ENCODE measurements at places on chromosomes 4 and X.

- DNase-seq, result no peak
These were observed 731.3 kb downstream of the DMD start for GRCh38 chrX:32480019-32480418.

- DNase-seq, result no peak
These were observed 213.3 kb upstream of the MAB21L2 start for GRCh38 chr4:150368667-150369066.

- DNase-seq, result no peak
These were observed 40.5 kb upstream of the OGT start for GRCh38 chrX:71492231-71493065.

DNA sequence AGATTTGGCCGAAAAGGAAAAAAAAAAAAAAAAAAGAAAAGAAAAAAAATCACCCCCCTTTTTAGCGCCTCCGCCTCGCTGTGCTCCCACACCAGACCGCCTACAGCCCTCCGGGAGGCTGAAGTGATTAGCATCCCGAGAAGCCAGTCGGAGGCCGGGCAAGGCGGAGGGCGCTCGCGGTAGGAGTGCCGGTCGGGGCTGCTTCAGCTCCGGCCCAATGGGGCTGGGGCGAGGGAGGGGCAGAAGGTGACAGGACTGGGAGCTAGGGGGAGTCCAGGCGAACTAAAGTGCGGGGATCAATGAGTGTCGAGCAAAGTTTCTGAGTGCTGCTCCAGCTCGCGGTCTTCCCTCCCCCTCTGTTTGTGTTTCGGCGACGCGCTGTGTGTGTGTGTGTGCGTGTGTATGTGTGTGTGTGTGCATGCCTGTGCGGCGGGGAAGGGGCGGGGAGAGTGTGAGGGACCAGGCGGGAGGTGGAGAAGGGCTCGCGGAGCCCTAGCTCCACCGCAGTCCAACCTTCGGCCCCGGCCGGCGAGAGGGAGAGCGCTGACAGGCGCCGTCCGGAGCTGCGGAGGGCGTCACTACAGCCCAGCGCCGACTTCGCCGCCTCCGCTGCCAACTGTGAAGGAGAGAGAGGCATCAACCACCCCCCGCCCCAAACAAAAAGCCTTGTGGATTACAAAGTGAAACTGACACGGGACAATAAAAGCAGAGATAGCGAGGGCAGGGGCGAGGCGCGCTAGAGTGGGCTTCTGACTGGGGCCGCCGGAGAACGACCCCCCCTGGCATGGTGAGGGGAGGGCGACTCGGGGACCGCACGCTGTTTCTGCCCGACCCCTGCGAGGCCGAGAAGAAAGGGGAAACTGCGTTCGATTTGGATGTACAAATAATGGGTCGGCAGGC lies at the start of gene FAT4:
FAT4 (plus strand) TSS at position 280 of the 900 bp plus-strand sequence. CDS start 1,457 bp downstream, outside the sequence.
- DNase-seq, result peak; percentile 87

GRCh38 chr4:61984260-61984909 lies 784.3 kb downstream of the ADGRL3 start:
- no peak for DNase-seq

DNA sequence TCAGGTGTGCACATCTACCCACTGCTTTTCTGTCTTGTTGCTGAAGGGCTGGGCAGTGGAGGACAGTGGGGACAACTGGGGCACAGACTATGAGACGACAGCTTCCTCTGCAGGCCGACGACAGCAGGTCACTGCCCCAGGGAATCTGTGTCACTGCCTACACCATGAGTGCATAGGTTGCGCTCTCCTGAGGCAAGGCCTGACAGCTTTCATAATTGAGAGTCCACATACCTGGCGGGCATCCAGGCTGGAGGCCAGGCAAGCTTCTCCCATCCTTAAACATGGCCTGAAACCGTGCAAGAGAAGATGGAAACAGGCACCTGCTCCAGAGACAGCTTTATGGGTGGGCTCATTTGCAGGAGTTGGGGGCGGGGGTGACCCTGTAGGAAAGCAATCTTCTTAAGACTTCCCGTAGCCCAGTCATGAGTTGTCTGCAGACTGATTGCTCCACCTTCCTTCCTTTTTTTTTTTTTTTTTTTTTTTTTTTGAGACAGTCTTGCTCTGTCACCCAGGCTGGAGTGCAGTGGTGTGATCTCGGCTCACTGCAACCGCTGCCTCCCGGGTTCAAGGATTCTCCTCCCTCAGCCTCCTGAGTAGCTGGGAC lies 2.9 kb downstream of the ANOS1 start:
- no peak for DNase-seq

DNA sequence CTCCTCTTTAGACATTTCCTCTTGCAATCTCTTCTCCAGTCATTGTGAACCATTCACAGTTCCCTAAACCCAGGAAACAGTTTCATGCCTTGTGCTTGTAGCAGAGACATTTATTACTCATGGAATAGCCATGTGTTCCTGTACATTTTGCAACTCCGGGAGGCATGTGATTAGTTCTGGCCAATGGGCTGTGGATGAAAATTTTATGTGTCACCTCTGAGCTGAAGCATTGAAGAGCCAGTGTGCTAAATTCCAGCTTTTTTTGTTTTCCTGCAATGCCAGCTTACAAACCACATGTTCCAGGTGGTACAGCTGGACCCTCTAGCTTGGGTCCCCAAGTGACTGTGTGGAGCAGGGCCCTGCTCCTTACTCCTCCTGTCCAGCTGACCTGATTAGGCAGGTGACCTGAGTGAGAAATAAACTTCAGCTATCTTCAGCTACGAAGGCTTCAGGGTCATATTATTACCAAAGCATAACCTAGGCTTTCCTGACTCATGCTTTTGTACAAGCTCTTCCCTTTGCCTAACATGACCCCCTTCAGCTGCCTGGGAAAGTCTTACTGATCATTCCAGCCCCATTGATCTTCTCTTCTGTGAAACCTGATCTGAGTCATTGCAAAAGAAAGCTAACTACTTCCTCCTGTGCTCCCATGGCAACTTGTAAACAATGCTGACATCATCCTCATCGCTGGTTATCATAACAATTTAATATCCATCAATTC lies 200.4 kb downstream of the PTTG2 start:
- peak; percentile 84 for DNase-seq

DNA sequence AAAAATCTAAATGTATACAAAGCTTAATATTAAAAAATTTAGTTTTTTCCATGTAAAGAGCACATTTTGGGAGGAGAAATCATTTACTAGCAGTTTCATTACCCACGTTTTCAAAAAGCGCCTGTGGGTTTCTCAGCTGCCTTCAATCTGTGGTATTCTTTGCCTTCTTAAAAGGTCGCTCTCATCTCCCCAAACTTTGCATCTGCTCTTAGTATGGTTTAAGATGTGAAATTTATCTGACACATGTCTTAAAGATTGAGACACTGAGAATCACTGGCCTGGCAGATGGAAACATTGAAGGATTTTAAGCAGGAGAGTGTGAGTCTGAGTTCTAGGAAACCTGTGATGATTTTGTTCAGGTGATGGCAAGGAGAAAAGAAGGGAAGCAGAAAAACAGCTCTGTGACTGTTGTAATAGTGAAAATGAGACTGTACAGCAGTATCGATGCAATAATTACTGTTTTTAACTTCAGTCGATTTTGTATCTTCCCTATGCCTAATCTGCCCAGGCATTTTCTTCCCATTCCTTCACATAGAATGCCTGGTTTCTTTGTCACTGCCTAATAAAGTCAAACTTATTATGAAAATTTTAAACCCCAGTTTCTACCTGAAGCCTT lies 75.9 kb downstream of the PAQR3 start:
- no peak for DNase-seq

- DNase-seq, result peak; percentile 5
These were observed 214.1 kb upstream of the ANXA3 start for GRCh38 chr4:78337244-78338020.

DNA sequence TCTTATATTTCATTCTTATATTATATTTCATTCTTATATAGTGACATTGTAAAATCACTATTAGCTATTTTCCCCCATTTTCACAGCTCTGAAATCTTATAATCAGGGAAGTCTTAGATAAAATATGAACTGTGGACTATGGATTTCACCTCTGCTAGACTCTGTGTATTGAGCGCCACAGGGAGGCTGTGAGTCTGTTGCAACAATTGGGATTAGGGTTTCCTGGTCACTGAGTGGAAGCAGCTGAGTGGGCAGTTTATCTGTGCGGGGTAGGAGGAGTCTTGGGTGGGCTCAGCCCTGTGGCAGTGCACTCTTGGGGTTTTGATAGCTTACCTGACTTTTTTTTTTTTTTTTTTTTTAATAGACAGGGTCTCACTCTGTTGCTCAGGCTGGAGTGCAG lies 249.5 kb downstream of the PTTG2 start:
- DNase-seq, result no peak

- DNase-seq, result no peak
These were observed 5.5 kb upstream of the ATP2B3 start for GRCh38 chrX:153511784-153512500.

- no peak for DNase-seq
These were observed 102.5 kb downstream of the DCHS2 start for GRCh38 chr4:154389148-154389547.

- no peak for DNase-seq
These were observed 337.7 kb upstream of the CTSO start for GRCh38 chr4:156291317-156291716.

GRCh38 chr4:152919826-152920225 lies 16.3 kb upstream of the FHDC1 start:
- no peak for DNase-seq

DNA sequence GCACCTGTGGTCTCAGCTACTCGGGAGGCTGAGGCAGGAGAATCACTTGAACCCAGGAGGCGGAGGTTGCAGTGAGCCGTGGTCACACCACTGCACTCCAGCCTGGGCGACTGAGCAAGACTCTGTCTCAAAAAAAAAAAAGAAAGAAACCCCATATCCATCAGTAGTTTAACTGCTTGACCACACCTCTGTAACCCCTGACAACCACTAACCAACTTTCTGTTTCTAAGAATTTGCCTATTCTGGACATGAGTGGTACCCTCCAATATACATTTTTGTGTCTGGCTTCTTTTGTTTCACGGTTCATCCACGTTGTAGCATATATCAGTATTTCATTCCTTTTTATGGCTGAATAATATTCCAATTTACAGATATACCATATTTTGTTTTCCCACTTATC lies 9.1 kb downstream of the PPAT start:
- no peak for DNase-seq

- no peak for DNase-seq
These were observed 39.7 kb downstream of the IRS4 start for GRCh38 chrX:108696690-108697089.

DNA sequence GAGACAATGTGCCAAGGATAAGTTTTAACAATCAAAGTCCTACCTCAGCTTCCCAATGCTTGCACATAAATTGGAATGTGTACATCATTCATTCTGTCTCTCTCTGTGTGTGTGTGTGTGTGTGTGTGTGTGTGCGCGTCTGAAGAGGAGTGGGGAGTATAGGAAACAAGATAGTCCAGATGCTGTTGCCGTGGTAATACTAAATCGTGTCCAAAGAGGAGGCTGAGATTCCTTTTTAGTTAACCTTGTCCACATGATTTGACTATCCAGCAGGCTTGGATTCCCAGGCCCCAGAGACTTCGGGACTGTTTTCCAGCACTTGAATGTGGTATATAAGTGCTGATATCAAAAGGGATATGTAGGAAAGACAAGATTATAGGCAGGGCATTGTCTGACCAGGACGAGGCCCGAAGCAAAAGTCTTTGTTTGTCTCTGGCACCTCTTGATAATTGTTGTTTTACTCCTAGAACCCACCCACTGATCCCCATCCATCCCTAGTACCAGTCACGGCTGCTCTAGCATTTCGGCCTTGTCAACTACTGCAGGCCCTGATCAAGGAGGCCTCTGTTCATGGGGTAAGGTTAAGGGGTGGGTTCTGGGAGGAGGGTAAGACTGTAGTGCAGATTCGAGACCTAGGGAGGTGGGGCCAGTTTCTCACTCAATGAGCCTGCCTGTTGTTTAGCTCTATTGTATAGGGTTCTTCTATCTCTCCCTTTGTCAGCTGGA lies 3.9 kb downstream of the PLP1 start:
- DNase-seq, result no peak

DNA sequence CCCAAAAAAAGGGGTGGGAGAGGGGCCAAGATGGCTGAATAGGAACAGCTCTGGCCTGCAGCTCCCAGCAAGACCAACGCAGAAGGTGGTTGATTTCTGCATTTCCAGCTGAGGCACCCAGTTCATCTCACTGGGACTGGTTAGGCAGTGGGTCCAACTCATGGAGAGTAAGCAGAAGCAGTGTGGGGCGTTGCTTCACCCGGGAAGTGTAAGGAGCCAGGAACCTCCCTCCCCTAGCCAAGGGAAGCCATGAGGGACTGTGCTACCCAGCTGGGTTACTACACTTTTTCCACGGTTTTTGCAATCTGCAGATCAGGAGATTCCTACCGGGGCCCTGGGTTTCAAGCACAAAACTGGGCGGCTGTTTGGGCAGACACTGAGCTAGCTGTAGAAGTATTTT lies 13.9 kb upstream of the OCIAD1 start:
- no peak for DNase-seq

DNA sequence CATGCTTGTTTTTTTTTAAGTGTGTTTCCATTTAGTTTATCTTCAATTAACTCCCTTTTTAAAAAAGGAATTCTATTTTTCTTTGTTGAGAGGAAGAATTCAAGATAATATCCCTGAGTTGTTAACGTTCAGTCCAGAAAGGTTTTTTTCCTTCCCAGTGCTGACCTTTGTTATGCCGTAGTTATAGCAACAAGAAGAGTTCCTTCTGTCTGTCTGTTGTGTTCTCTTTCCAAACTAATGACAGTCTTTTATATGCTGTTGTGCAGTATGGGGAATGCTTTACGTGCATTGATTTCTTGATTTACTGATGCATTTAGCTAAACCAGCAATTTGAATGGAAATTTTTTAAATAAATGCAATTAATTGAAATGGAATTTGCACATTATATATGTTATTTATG lies 6.6 kb upstream of the CXXC4 start:
- no peak for DNase-seq

- no peak for DNase-seq
These were observed 116.8 kb upstream of the SHISA3 start for GRCh38 chr4:42280327-42281095.

DNA sequence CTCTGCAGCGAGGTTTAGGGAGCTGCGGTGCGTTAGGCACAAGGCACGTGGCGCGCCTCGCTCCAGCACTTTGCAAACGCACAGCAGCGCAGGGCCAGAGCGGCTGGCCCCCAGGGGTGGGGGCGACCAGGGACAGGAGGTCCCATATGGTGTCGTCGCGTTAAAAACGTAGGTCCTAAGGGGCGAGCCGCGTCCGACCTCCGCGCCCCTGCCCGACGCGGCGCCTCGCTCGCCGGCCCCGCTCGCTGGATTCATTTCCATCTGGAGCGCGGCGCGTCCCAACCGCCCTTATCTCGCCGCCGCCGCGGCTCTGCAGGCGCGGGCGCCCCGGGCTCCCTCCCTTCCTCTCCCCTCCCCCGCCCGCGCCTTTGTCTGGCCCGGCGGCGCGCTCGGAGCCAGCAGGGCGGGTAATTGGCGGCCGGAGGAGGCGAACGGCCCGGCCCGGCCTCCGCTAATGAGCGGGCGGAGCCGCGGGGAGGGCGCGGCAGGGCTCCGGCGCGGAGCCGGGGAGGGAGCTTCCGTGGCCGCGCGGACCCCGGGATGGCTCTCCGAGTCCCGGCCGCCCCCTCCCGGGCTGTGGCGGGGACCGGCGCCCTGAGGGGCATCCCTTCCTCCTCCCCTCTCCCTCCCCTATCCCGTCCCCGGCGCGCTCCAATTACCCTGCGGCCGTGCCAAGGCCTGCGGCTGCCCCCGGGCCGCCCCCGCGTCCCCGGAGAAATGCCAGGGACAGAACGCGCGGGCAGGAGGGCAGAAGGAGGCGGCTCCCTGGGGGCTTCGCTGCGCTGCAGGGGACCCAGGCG lies 409.0 kb downstream of the BCOR start:
- no peak for DNase-seq

Measured in HFF-Myc (cell line).